Uterine smooth muscle cell (primary cell): ENCODE measurements at places on chromosomes 1 and 21. TPM values are rescaled to one million over a fixed set of nuclear protein-coding genes. Genes with fewer than 3 reads are reported as not detected.

OLFML3 gene
- 187 and 300 TPM in 2 replicates for total RNA-seq

SERPINC1 gene
- 0.12 TPM in 1 of 2 replicates, not detected in the other for total RNA-seq

ARHGEF11 gene
- total RNA-seq = 31.0 and 34.0 TPM in 2 replicates

OBSCN gene
- 10.7 and 31.2 TPM in 2 replicates for total RNA-seq

FAM163A gene
- not detected in 2 replicates for total RNA-seq

VHLL gene
- total RNA-seq = not detected in 2 replicates

KCNJ9 gene
- total RNA-seq = not detected in 2 replicates

ELAPOR1 gene
- 0.44 and 0.50 TPM in 2 replicates for total RNA-seq

RIMS3 gene
- total RNA-seq = 0.44 and 0.50 TPM in 2 replicates

ITGB2 gene
- total RNA-seq = not detected in 2 replicates

AMPD1 gene
- total RNA-seq = not detected in 2 replicates

FAAH gene
- total RNA-seq = 1.00 and 1.7 TPM in 2 replicates

AVPR1B gene
- total RNA-seq = not detected in 2 replicates

NPHS2 gene
- total RNA-seq = not detected in 2 replicates

MX2 gene
- total RNA-seq = 0.87 and 1.3 TPM in 2 replicates

FAM72B gene
- total RNA-seq = 2.4 and 3.9 TPM in 2 replicates

FNBP1L gene
- total RNA-seq = 11.8 and 15.1 TPM in 2 replicates

AADACL4 gene
- under 0.01 TPM in 1 of 2 replicates, not detected in the other for total RNA-seq

CFHR4 gene
- not detected in 2 replicates for total RNA-seq

TMEM81 gene
- total RNA-seq = 1.1 and 1.2 TPM in 2 replicates

ZNF593OS gene
- not detected in 2 replicates for total RNA-seq

FCRL5 gene
- not detected in 2 replicates for total RNA-seq

LDLRAD2 gene
- 0.11 TPM in 1 of 2 replicates, not detected in the other for total RNA-seq

DDR2 gene
- total RNA-seq = 230 and 316 TPM in 2 replicates

FAM72A gene
- total RNA-seq = 3.0 and 5.5 TPM in 2 replicates

SYPL2 gene
- total RNA-seq = 0.75 and 1.3 TPM in 2 replicates

UBASH3A gene
- not detected in 2 replicates for total RNA-seq

YOD1 gene
- total RNA-seq = 9.1 and 10.5 TPM in 2 replicates

PLA2G2D gene
- total RNA-seq = not detected in 2 replicates
